ENCODE measurements at places on chromosomes 13 and 19.

- no peak for DNase-seq
Observed at GRCh38 chr13:97108530-97108900, 113.6 kb upstream of the MBNL2 start.

GRCh38 chr19:3250675-3251074, 26.2 kb downstream of the CELF5 start:
- DNase-seq: peak; percentile 24

DNA sequence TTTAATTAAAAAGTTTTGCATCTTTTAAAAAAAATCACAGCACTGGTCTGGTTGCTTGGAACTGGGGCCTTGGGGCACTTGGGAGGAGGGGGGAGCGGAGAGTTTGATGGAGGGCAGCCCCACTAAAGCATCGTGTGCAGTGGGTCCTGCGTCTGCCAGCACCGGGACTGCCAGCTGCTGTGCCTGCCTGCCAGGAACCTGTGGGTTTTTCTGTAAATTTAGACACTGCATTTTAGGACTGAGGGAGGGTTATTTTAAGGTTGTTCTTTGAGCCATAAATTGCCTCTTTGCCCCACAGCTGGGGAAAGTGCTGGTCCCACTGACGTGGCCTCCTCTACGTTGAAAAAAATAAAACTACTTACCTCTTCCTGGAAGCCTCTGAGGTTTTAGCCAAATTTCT, 2.9 kb downstream of the KLF2 start:
- DNase-seq: no peak

- no peak for DNase-seq
Observed at GRCh38 chr19:23507446-23507845, 112.2 kb upstream of the ZNF91 start.

- DNase-seq: no peak
Observed at GRCh38 chr19:38920602-38921419, 8.8 kb upstream of the CCER2 start.

DNA sequence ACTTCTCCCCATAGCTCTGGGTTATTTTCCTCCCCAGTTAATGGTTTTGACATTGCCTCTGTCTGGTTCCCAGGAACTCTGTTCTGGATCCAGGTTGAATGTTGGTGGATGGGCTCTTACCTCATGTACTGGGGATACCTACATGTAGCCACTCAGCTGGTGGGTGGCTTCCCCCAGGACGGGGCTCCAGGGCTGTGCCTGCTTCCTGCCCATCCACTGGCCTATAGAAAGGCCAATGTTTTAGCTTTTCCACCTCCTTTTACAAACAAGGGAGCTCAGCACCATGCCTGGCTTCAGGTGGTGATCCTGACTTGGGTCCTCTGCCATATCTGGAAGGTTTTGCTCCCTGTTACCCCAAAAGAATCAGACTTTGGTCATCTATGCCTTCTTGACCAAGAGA, 120.2 kb downstream of the AKAP11 start:
- DNase-seq: no peak

GRCh38 chr19:55112777-55113569, 4.5 kb downstream of the PPP1R12C start:
- DNase-seq: no peak

All from stimulated activated CD4-positive, alpha-beta T cell treated with anti-CD3 and anti-CD28 coated beads, Interleukin-1b, Interleukin-23, amount 100 ng/mL, for 4 hours (primary cell).